ENCODE measurements at places on chromosomes 3 and 15.

DNA sequence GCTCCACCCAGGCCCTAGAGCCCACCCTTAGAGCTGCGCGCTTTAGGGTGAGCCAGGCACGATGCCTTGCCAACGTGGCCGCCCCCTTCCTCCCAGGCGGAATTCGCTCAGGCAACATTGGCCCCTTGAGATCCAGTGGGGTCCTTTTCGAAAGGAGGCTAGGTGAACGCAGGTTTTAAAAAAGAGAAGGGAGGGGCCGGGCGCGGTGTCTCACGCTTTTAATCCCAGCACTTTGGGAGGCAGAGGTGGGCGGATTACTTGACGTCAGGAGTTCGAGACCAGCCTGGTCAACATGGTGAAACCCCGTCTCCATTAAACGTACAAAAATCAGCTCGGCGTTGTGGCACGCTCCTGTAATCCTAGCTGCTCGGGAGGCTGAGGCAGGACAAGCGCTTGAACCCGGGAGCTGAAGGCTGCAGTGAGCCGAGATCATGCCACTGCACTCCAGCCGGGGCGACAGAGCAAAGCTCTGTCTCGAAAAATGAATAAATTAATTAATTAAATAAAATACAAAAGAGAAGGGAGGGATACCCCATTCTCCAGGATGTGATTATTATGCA is 984 bp upstream of the RPP25 start:
- DNase-seq = no peak

DNA sequence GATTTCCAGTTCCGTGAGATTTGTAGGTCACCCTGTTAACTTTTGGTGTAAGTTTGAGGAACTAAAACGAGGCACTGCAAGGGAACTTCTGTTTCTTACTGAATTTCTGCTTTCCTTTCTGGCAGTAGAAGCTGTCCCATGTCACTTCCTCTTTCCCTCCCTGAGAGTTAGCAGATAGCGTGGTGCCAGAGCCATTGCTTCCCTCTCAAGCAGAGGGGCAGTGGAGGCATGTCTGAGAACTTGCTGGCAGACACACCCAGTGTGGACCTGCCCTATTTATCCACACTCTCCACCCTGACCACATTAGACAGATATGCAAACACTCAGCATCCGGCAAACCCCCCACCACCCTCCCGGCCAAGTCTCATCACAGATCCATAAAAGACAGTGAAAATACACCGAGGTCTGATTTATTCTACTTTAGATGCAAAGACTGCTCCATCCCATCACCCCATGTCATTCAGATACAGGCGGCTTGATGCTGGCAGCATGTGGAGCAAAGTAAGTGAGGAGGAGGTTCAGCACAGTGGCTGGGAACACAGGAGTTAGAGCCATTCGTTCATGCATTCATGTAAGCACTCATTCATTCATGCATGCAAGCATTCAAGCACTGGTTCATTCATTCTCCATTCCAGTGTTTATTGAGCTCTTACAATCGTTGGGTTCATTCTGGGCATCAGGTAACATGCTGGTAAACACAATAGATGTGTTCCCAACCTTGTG is 324.7 kb downstream of the SHQ1 start:
- no peak for DNase-seq

GRCh38 chr3:148066802-148067201 is 630.9 kb upstream of the AGTR1 start:
- DNase-seq = no peak

GRCh38 chr3:182978387-182978786 is 2.0 kb downstream of the DCUN1D1 start:
- DNase-seq = no peak

All from stimulated activated CD8-positive, alpha-beta memory T cell treated with anti-CD3 and anti-CD28 coated beads, Interleukin-4, amount 100 ng/mL, for 4 hours (primary cell).